ENCODE measurements at places on chromosomes 16 and 17.

- no peak overlapping the region for H3K27ac ChIP-seq
- peaks cover 5% of the 10 kb centered on the region for H3K36me3 ChIP-seq
- peak; percentile 7 for DNase-seq
- H3K27me3 ChIP-seq = no peaks in the 10 kb centered on the region
- no peaks in the 10 kb centered on the region for H3K4me1 ChIP-seq
These were observed 48.4 kb downstream of the CENPV start for GRCh38 chr17:16304830-16305229.

- peaks cover 5% of the 10 kb centered on the region for H3K36me3 ChIP-seq
- H3K27me3 ChIP-seq = no peaks in the 10 kb centered on the region
- DNase-seq = no peak
- no peak overlapping the region for H3K27ac ChIP-seq
- H3K4me3 ChIP-seq = no peak overlapping the region
These were observed 29.1 kb downstream of the PPM1D start for GRCh38 chr17:60629120-60629519.

DNA sequence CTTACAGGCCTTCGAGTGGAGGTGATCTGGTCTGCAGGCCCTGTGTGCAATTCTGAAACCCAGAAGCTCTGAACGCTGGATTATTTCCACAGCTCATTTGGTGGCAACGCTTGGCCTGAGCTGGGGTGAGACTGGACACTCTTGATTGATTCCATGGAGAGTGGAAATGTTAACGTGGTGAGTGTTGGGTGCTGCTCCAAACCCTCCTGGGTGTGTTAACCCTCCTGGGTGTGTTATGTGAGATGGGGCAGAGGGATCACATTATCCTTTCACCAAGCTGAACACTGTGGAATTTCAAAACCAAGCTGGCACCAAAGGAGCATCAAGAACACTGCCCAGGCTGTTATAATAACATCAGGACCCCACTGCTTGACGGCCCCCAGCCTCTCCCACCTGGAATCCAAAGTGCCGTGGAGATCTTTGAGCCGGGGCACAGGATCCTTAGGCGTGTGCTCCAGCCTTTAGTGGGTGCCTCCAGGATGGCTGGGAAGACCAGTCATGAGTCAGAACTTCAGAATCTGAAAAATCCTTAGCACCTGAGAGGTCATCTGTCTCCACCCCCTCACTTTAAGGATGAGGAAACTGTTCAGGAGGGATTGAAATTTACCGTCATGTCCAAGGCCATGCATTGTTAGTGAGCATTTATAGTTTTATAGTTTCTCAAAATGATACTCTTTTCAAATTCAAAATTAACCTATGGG lies 75.0 kb downstream of the RPTOR start:
- H3K4me1 ChIP-seq = peaks cover 23% of the 10 kb centered on the region
- H3K4me3 ChIP-seq = no peak overlapping the region
- no peaks in the 10 kb centered on the region for H3K36me3 ChIP-seq
- no peak overlapping the region for H3K27ac ChIP-seq
- no peak for DNase-seq

DNA sequence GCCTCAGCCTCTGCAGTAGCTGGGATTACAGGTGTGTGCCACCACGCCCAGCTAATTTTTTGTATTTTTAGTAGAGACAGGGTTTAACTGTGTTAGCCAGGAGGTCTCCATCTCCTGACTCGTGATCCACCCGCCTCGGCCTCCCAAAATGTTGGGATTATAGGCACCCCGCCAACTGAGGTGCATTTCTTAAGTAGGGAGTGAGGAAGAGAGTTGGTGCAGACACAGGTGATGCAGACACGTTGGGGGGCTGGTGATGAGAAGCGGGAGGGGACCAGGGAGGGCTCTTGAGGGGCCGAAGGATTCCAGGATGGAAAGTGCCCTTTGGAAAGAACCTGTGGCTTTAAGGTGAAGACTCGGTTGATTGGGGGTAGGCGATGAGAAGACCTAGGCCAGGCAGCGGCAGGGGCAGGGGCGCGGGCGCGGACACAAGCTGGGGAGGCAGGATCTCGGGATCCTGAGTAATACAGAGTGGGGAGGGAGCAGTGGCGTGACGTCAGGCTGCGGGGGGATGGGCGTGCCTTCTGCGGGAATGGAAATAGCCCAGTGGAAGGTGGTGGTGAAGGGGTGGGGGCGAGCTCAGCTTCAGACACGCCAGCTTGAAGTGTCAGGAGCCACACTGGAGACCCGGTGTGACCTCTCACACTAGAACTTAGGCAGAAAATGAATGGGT lies 2.5 kb upstream of the ATP6V0C start:
- H3K4me3 ChIP-seq = no peak overlapping the region
- no peaks in the 10 kb centered on the region for H3K36me3 ChIP-seq
- H3K27ac ChIP-seq = no peak overlapping the region
- peaks cover 13% of the 10 kb centered on the region for H3K27me3 ChIP-seq
- DNase-seq = no peak
- H3K4me1 ChIP-seq = peaks cover 28% of the 10 kb centered on the region

GRCh38 chr17:47225436-47225858 lies 16.3 kb downstream of the MYL4 start:
- DNase-seq = no peak
- H3K27ac ChIP-seq = no peak overlapping the region
- H3K27me3 ChIP-seq = peaks cover 3% of the 10 kb centered on the region
- no peak overlapping the region for H3K4me3 ChIP-seq
- no peaks in the 10 kb centered on the region for H3K36me3 ChIP-seq
- H3K4me1 ChIP-seq = peaks cover 7% of the 10 kb centered on the region

GRCh38 chr16:9047689-9048301 lies 43.6 kb upstream of the HAPSTR1 start:
- H3K27me3 ChIP-seq = no peaks in the 10 kb centered on the region
- no peaks in the 10 kb centered on the region for H3K36me3 ChIP-seq
- H3K27ac ChIP-seq = no peak overlapping the region
- no peak for DNase-seq
- H3K4me1 ChIP-seq = peaks cover 8% of the 10 kb centered on the region

DNA sequence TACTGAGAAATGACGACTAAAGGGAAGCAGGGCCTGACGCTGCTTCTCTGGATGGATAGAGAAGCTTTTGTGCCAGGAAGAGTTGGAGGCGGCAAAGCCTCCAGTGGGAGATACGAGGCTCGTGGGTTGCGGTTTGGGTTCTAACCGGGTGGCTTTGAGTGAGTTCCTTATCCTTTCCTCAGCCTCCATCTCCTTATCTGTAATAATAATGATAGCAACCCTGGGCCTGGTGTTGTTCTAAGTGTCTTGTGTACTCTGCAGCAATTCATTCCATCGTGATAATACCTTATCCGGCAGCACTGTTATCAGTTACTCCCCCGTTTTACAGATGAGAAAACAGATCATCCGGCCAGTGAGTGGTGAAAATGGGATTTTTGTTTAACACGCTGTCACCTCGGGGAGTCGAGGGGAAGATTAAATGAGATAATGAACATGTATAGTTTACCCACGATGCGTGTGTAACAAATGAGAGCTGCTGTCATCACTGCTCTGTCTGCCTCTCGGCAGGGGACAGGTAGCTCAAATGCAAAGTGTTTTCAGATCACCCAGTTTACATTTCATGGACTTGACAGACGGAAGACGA lies 52.0 kb upstream of the LHX1 start:
- H3K36me3 ChIP-seq = no peaks in the 10 kb centered on the region
- peaks cover 3% of the 10 kb centered on the region for H3K4me1 ChIP-seq
- H3K27me3 ChIP-seq = no peaks in the 10 kb centered on the region
- no peak overlapping the region for H3K4me3 ChIP-seq
- H3K27ac ChIP-seq = no peak overlapping the region

DNA sequence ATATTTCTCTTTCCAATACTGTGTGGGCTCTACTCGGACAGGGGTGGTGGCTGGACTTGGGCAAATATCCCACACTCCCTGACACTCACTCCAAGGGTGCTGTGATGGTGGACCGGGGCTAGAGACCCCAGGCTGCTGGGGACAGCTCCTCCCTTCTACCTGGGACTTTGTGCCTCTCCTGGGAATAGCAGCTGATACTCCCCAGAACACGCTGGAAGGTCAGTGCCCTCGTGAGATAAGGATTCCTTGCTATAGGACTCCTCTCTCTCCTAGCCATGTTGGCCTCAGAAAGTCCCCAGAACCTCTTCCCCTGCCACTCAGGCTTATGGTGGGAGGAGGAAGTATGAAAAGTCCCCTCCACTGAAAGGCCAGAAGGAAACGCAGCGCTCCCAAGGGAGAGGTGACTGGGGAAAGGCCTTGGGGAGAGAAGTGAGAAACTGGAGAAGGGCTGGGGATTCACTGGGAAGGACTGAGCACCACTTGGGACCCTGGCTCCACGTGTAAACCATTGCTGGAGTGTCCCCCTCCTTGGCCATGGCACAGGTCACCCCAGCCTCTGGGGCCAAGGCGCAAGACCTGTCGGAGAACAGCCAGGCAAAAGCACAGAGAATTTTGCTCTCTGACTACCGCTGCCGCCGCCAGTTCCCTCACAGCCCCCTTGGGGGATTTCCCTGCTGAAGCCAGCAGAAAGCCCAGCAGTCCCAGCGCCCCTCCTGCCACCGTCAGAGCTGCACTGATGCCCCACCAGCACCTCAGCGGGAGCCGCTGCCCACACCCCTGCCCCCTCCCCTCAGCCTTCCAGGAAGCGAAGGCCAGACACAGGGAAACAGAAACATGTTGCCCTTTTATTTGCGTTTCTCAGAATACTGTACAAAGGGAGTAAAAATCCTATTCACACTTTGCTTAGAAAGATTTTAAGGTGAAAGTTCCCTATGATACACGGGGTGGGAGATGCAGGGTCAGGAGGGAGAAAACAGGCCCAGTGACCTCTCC lies 2.1 kb upstream of the GSDMB start:
- DNase-seq = peak; percentile 56
- no peaks in the 10 kb centered on the region for H3K27me3 ChIP-seq
- no peak overlapping the region for H3K4me3 ChIP-seq
- peaks cover 50% of the 10 kb centered on the region for H3K36me3 ChIP-seq
- H3K4me1 ChIP-seq = peaks cover 71% of the 10 kb centered on the region

- no peak for DNase-seq
- no peaks in the 10 kb centered on the region for H3K36me3 ChIP-seq
- no peak overlapping the region for H3K27ac ChIP-seq
- no peaks in the 10 kb centered on the region for H3K4me1 ChIP-seq
- no peak overlapping the region for H3K4me3 ChIP-seq
These were observed 182.8 kb downstream of the HS3ST3A1 start for GRCh38 chr17:13418891-13419290.

- no peaks in the 10 kb centered on the region for H3K36me3 ChIP-seq
- H3K4me1 ChIP-seq = no peaks in the 10 kb centered on the region
- no peak overlapping the region for H3K27ac ChIP-seq
These were observed 72.8 kb downstream of the SCNN1B start for GRCh38 chr16:23374721-23375510.

GRCh38 chr16:57609541-57610401 lies 18.7 kb upstream of the ADGRG1 start:
- H3K36me3 ChIP-seq = no peaks in the 10 kb centered on the region
- peaks cover 8% of the 10 kb centered on the region for H3K4me1 ChIP-seq
- peak overlapping the region; percentile 81 for H3K27ac ChIP-seq
- DNase-seq = peak; percentile 31
- no peaks in the 10 kb centered on the region for H3K27me3 ChIP-seq

- no peak for DNase-seq
- no peaks in the 10 kb centered on the region for H3K27me3 ChIP-seq
- peak overlapping the region; percentile 81 for H3K4me3 ChIP-seq
- no peaks in the 10 kb centered on the region for H3K36me3 ChIP-seq
- peaks cover 30% of the 10 kb centered on the region for H3K4me1 ChIP-seq
- H3K27ac ChIP-seq = peak overlapping the region; percentile 45
These were observed 847 bp downstream of the CKLF start for GRCh38 chr16:66553223-66553622.

GRCh38 chr17:73371285-73371684 lies 59.5 kb upstream of the CDC42EP4 start:
- H3K27ac ChIP-seq = no peak overlapping the region
- H3K27me3 ChIP-seq = no peaks in the 10 kb centered on the region

DNA sequence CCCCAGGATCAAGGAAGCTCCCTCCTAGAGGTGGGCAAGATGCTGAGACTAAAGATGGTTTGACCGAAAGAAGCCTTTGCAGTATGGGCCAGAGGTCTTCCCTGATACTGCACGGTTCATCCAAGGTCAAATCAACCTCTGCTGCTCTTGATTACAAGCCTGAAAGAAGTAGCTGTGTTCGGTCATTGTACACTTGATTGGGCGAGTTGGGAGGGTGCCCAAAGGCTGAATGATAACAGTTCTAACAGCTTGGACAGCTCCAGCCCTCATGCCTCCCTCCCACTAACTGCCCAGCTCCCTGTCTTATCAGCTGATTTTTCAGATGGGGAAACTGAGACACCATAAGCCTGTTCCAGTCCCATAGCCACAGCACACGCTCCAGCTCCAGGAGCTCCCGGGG lies 42.8 kb downstream of the ABCC12 start:
- H3K36me3 ChIP-seq = no peaks in the 10 kb centered on the region
- H3K27ac ChIP-seq = no peak overlapping the region
- no peak for DNase-seq

DNA sequence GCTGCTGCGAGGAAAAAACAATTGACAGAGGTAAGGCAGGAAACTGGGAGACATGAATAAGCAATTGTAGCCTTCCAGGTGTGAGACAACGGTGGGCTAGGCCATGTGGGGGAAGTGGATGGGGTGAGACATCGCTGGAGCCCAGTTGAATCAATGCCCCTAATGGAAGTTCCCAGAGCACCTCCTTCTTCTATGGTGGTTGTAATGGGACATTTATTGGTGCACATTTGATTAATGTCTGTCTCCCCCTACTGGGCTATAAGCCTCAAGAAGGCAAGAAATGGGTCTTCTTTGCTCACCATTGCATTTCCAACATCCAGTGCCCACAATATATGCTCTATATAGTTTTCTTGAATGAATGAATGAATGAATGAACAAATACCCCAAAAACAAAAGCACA lies 22.7 kb upstream of the CD300E start:
- H3K36me3 ChIP-seq = no peaks in the 10 kb centered on the region
- H3K4me1 ChIP-seq = no peaks in the 10 kb centered on the region
- H3K4me3 ChIP-seq = no peak overlapping the region
- no peak overlapping the region for H3K27ac ChIP-seq
- DNase-seq = no peak

GRCh38 chr17:69540356-69540755 lies 125.9 kb downstream of the MAP2K6 start:
- H3K27ac ChIP-seq = no peak overlapping the region
- no peaks in the 10 kb centered on the region for H3K36me3 ChIP-seq
- H3K4me3 ChIP-seq = no peak overlapping the region
- H3K4me1 ChIP-seq = no peaks in the 10 kb centered on the region

DNA sequence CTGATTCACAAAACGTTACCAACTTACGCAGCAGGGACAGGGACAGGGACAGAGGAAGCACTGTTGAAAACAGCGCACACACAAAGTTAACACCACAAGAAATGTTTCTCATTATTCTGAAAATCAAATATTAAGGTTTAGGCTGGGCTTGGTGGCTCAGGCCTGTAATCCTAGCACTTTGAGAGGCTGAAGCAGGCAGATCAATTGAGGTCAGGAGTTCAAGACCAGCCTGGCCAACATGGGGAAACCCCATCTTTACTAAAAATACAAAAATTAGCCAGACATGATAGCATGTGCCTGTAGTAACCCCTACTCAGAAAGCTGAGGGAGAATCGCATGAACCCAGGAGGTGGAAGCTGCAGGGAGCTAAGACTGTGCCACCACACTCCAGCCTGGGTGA lies 4.2 kb downstream of the CYTH1 start:
- peak overlapping the region; percentile 23 for H3K4me3 ChIP-seq
- peaks cover 30% of the 10 kb centered on the region for H3K4me1 ChIP-seq
- H3K27me3 ChIP-seq = no peaks in the 10 kb centered on the region
- peaks cover 3% of the 10 kb centered on the region for H3K36me3 ChIP-seq
- no peak for DNase-seq

Data from T-cell (primary cell).